DND-41 (cell line): ENCODE measurements at places on chromosomes 1 and 21.

GRCh38 chr21:31706562-31706961, 25.4 kb downstream of the SCAF4 start:
- no peak for DNase-seq

DNA sequence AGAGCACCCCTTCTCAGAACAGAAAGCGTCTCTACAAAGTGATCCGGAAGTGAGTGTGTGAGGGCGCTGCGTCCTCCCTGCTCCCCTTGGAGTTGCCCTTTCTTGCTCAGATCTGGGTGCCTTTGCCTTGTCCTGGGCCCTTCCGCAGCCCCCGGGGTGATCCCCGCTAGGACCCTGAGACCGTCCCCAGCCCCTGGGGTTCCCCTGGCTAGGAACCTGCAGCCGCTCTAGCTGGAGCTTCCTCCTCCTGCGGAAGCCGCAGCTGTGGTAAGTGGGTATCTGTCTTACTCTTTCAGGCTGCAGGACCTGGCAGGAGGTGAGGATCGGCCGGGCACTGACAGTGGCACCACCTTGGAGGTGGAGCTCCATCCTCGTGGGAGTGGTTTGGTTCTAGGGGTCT, 11.2 kb downstream of the RRP1 start:
- no peak for DNase-seq

GRCh38 chr1:160541622-160542302, 18.7 kb upstream of the SLAMF6 start:
- no peak for DNase-seq

DNA sequence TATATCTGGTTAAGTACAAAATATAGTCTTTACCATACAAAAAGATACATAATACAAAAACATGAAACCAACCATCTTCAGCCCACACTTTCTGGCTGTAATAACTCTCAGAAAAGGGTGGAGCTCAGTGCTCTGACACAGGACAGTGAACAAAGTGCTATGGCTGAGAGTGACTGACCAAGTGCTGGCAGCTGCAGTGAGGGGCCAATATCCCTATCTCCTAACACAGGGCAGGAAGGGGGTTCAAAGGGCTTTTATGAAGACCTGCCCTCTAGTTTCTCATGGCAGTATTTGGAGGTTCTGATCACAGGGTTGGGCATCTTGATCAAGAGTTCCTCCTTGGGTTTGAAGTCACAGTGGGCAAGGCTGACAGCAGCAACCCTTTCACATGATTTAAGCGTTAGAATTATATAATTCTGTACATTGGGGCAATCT, 3.9 kb downstream of the TXNIP start:
- no peak for DNase-seq

GRCh38 chr1:246582301-246583055, 16.2 kb downstream of the CNST start:
- DNase-seq = no peak
